SJSA1 (cell line): ENCODE measurements at places on chromosomes 2 and 18. TPM values are rescaled to one million over a fixed set of nuclear protein-coding genes. Genes with fewer than 3 reads are reported as not detected.

The SIX2 gene
- 3.6 and 5.6 TPM in 2 replicates for total RNA-seq

DNA sequence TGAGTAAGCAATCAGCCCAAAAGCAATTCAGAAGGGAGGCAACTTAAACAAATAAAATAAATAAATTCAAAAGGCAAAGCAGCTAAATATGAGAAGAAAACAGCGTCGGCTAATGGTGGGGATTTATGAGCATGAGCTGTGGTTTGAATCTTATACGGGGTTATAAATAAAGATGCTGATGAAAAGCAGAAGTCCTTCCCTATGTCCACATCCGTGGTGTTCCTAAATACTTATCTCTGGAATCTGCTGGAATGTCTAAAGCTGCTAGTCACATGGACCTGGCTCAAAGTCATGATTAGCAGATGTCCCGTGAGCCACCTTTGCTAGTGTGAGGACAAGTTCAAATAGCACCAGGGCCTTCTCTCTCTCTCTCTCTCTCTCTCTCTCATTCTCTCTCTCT lies 33.8 kb downstream of the SMIM21 start:
- no peak for DNase-seq

The SLC14A1 gene
- total RNA-seq, result 5.1 and 7.8 TPM in 2 replicates

The MYO3B gene
- not detected in 2 replicates for total RNA-seq

DNA sequence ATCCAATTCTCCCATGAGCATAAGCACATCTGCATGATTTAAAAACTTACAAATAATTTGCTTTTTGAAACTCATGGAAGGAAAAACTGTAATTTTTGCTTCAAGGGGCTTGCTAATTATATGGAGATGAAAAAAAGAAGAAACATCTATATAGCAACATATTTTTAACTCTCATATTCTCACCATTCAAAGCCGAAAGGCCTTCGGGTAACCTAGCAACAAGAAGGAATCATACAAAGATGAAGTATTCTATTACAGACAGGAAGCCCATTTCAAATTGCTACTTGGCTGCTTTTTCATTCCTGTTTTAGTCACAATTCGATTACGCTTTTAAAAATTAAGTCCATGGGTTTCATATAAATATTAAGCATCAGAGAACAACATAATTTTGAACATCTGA lies 39.2 kb upstream of the RNU4ATAC start:
- no peak for DNase-seq

- no peak for DNase-seq
Measured at GRCh38 chr18:6557057-6557769, 142.5 kb upstream of the L3MBTL4 start.

DNA sequence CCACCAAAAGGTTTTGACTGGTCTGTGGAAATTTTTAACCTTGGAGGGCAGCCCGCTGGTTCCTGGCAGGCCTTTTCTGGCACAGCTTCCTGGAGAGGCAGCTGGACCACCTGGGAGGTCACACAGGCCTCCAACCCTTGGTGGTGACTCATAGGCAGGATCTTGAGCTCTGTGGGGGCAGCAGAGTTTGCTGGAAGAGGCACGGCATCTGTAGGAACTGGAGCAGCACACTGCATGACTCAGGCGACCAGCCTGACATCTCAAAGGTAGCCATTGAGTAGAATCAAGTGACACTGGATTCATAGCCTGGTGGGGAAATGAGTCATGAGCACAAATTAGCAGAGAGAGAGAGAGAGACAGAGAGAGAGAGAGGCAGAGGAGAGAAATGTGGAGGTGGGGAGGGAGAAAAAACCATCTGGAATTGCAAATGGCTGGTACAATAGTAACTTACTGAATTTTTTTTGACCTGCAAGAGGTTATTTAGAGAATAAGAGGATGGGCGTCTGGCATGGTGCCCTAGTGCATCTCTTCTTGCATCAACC lies 57.4 kb downstream of the TRPM8 start:
- peak; percentile 99 for DNase-seq

GRCh38 chr2:221567809-221568208 lies 4.3 kb downstream of the EPHA4 start:
- no peak for DNase-seq

The KIF5C gene
- total RNA-seq, result 0.11 TPM in 1 of 2 replicates, not detected in the other

GRCh38 chr2:171788316-171788993 lies 101.2 kb downstream of the DYNC1I2 start:
- no peak for DNase-seq

The C2orf78 gene
- total RNA-seq, result 0.03 TPM in 1 of 2 replicates, not detected in the other

DNA sequence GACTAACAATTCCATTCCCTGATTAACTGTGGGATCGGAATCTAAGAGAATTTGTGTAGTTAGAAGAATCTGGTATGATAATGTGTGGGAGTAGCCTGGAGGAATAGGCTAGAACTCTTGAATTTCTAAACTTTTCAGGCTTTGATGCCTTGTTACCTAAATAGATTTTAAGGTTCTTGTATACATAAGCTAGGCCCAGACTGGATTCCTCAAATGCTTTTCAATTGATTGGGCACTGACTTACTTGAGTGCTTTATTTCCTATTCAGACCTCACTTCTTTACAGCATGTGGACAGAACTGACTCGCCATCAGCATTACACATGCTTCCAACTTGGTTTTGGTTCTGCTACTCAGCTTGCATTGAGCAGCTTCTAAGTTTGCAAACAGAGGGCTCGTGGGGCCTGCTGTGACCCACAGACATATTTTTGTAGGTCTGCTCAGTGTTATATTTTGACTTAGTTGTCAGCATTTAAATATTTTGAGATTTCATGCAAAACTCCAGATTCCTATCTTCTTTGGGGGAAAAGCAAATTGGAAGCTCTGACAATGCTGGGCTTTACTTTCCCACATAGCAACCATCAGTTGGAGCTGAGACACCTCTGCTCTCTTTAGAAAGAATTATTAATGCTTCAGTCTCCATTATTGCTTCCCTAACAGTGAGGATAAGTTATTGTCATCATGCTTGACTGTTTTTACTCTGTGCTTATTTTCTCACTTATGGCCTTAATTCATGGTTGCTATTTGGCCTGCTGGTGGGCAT lies 5.7 kb downstream of the PARD3B start:
- DNase-seq, result peak; percentile 88

GRCh38 chr2:127199223-127199622 lies 20.9 kb downstream of the CYP27C1 start:
- DNase-seq, result no peak

- peak; percentile 86 for DNase-seq
Measured at GRCh38 chr2:127932199-127932876, 46.6 kb upstream of the AMMECR1L start.

- no peak for DNase-seq
Measured at GRCh38 chr2:166361351-166362153, 14.2 kb downstream of the SCN9A start.

The TRIM43 gene
- total RNA-seq, result not detected in 2 replicates

DNA sequence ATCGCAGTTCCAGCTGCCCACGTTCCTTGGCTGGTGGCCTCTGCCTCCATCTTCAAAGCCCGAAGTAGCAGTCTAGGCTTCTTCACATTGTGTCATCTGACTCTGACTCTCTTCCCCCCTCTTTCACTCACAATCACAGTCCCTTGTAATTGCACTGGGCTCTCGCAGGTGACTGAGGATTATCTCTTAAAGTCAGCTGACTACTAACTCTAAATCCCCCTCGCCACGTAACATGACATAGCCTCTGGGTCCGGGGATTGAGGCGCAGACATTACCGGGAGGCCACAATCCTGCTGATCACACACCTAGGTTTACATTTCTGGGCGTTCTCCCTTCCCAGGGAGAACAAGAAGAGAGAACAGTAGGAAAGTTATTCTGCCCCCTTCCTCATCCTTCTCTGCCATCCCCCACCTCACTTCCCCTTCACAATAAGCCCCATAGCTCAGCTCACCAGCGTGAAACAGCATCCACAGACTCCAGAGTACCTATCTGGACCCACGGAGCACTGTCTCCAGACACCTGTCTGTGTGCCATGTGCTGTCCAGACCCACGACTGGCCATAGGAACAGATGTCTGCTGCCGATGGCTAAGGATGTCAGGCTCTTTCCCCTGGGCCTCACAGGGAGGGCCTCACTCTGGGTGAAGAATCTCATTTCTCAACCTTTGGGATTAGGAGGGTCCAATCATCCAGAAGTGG lies 64.3 kb upstream of the FZD7 start:
- no peak for DNase-seq

The PPIG gene
- total RNA-seq, result 32.7 and 33.4 TPM in 2 replicates

DNA sequence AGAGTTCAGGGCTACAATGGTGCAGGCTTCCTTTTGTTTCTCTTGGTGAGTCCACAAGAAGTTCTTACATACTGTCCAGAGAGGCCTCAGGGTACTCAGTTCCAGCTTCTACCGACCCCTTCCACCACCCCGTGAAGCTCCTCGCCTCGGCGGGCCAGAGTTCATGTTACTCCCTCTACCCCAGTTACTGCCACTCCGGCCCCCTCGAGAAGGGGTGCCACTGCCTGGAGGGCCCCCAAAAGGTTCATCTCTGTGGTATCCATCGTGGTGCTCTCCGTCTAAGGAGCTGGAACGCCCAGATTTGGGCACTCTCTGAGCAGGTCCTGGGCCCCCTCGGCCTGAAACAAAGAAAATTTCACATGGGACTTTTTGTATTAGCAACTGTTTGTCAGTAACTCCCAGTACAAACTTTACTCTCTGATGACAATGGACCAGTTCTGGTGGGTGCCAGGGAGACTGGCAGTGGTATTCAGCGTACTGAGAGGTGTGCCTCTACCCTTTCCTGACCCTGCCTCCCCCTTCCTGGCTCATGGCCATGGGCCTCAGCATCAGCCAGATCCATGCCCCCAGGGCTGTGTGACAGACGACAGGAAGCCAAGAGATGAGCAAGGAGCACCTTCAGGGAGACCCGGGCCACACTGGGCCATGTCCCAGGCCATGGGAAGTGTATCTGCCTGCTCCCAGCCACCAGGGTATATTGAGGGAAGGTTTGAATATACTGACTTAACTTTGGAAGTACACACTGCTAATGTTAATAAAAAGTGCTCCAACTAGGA lies 5.1 kb downstream of the SFT2D3 start:
- no peak for DNase-seq

The ZBTB7C gene
- 0.44 and 0.50 TPM in 2 replicates for total RNA-seq

DNA sequence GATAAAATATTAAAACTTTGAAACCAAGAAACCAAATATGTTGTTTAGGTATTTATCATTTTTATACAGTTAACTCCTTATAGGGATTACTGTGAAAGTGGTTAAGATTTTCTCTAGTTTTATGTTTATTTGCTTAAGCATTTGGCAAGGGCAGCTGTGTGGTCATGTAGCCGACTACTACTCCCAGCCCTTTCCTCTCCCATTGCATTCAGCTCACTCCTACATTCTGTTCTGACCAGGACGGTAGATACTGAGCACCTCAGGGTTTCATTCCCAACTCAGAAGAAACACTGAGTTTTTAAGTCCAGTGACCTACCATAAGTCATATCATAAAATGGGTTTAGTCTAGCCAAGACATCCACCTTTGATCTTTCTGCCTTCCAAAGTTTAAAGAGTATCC lies 19.8 kb downstream of the FZD5 start:
- peak; percentile 29 for DNase-seq

The PJVK gene
- 0.03 and 0.08 TPM in 2 replicates for total RNA-seq

The CAPN13 gene
- total RNA-seq, result not detected in 2 replicates

DNA sequence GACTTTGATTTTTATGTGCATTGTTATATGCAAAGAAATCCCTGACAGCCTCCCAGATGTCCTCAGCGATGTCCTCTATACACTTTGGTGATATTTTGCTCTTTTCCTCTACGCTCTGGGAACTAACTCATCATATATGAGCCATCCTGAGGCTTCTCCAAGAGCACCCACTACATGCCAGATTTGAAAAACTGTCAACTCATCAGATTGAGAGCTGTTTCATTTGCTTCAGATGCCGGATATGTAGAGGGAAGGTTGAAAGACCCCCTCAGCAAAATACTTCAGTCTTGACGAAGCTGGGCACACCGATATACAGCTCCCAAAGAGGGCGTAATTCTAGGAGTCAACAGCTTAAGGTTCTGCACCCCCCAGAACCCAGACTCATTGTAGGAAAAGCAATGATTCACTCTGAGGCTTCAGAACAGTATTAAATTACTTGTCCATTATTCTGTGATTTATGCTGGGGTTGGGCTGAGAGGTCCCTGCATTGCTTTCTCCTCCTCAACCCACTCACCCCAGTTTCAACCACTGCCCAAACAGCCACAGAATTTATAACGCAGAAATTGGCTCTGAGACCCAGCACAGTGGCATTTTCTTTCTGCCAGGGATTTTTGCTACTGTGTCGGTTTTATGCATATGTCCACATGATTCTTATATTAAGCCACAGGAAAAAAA lies 341.8 kb downstream of the ALK start:
- DNase-seq, result no peak

GRCh38 chr18:5585653-5586052 lies 41.9 kb upstream of the EPB41L3 start:
- DNase-seq, result no peak

The EML6 gene
- 1.3 TPM in 1 of 2 replicates, not detected in the other for total RNA-seq

- DNase-seq, result no peak
Measured at GRCh38 chr2:9264301-9264700, 57.7 kb downstream of the ASAP2 start.

The SUCLG1 gene
- 118 and 139 TPM in 2 replicates for total RNA-seq

- no peak for DNase-seq
Measured at GRCh38 chr2:241673797-241674725, 12.6 kb downstream of the DTYMK start.

The SP140L gene
- 14.3 and 36.8 TPM in 2 replicates for total RNA-seq

The LDLRAD4 gene
- total RNA-seq, result 0.09 and 0.68 TPM in 2 replicates

- DNase-seq, result no peak
Measured at GRCh38 chr2:157876786-157877138, 632 bp upstream of the ACVR1 start.

GRCh38 chr18:66497351-66497750 lies 106.5 kb downstream of the CDH19 start:
- no peak for DNase-seq
